Adrenal gland (tissue), 19 donors: ENCODE measurements at places on chromosomes 5 and 9. TPM values are rescaled to one million over a fixed set of nuclear protein-coding genes. Genes with fewer than 3 reads are reported as not detected.

TEX53 gene
- polyA plus RNA-seq, result not detected

CD72 gene
- 18.5 TPM for polyA plus RNA-seq

IL33 gene
- 19.9 TPM for polyA plus RNA-seq

SPINK13 gene
- polyA plus RNA-seq, result 5.7 TPM

PCDHA4 gene
- polyA plus RNA-seq, result 0.33 TPM

CXCL14 gene
- 1.2 TPM for polyA plus RNA-seq

PCDHAC1 gene
- 0.10 TPM for polyA plus RNA-seq

PTGDS gene
- 812 TPM for polyA plus RNA-seq

DRD1 gene
- polyA plus RNA-seq, result 0.24 TPM

PROB1 gene
- polyA plus RNA-seq, result 4.2 TPM

KCNN2 gene
- polyA plus RNA-seq, result 184 TPM

ASB6 gene
- 11.2 TPM for polyA plus RNA-seq

SLC25A2 gene
- not detected for polyA plus RNA-seq
